ENCODE measurements at places on chromosomes 16 and 17.

DNA sequence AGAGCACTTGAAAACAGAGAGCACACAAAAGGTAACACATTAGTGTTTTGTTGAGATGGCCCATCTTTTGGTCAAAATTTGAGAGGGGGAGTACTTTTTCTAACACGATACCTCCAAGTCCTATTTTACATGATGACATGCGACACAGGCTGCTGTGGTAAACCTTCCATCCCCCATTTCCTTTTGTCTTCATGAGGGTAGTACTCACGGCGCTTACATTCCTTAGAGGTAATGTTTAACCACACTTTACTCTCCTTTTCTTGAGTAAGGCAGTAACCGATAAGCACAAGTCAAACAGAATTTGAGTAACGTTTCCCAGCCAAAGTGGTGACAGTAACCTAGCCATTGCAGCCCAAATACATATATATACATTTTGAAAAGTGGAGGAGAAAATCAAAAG, 35.8 kb upstream of the PITPNM3 start:
- peak; percentile 28 for DNase-seq

DNA sequence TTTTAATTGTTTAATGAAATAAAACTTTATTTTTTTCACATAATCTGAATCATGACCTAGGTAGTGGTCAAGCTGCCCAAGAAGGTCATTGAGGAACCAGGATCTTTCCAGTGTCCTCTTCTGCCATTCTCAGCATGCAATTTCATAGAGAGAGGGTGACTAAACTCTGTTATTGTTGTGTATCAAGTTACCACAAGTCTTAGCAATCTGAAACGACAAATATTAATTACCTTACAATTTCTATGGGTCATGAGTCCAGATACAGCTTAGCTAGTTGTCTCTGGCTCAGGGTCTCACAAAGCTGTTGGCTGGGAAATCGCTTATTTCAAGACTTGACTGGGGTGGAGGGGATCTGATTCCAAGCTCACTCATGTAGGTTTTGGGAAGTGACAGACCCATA, 37.6 kb downstream of the FTO start:
- DNase-seq: no peak

- peak; percentile 86 for DNase-seq
Observed at GRCh38 chr17:47850692-47851573, at the start of gene SP6. SP6 (minus strand) TSS chr17:47851163; CDS start chr17:47848429, 2,734 bp downstream.

DNA sequence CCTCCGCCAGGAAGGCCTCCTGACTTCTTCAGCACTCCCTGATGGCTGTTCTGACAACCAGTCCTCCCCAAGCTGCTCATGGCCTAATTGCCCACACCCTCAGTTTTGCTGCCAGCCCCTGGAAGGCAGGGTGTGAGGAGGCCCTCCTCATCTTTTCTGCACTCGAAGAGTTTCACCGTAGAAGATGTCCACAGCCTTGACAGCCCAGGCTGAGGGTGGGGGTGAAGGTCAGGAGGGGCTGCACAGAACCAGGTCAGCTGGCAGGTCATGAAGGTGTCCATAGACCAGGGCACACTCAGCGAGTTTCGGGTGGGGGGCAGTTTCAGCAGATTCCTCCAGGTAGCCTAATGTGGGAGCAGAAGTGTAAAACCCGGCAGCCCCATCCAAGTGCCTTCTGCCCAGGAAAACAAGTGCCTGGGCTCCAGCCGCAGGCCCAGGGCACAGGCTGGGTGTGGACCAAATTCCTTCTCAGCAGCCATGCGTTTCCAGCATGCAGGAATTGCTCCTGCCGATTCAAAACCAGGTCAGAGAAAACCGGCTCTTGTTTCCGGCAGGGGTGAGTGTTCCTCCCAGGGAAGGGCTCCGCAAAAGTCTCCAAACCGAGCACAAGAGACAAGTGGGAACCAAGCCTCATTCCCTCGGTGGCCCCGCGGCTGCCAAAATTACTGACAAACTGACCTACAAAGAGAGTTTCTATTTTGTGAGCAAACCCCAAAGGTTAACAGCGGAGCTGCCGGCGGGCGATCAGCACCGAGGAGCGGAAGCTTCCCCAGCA, 228.8 kb downstream of the C16orf78 start:
- DNase-seq: no peak

DNA sequence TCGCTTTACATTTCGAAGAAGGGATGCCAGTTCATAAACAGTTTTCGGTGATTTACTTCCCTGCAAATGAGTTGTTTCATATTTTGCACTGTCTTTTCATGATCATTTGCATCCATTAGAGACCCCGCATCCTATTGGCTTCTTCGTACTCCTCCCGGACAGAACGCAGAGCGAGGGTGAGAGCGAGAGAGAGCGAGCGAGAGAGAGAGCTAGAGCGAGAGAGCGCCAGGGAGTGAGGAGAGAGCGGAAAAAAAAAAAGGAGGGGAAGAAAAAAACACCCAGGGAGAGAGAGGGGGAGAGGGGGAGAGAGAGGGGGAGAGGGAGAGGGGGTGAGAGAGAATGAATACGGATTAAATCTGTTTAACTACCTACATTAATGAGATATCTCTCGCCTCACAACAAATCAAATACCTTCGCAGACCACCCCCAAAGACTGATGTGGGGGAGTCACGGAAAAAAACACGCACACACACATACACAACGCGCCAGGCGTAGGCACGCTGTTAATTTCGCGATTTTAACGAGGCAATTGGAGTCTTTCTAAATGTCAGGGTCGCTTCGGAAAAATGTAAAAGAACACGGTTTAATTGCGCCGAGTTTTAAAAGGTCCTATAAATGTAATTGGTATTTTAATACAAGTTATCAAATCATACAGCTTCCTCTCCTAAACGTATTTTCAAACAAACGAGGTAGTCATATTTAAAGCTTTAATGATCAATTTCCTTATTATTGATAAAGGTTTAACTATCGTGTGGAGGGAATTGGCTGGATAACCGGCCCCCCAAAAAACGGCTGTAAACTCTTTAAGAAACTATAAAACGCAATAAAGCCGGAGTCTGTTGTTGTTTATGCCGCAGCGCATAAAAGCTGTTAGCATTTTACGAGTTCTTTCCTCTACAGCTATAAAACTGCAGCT, at the start of gene HOXB8:
TSS of gene HOXB8 (minus strand) at position 246 of the 916 bp plus-strand sequence. CDS start 588 bp downstream, outside the sequence.
- DNase-seq: no peak

DNA sequence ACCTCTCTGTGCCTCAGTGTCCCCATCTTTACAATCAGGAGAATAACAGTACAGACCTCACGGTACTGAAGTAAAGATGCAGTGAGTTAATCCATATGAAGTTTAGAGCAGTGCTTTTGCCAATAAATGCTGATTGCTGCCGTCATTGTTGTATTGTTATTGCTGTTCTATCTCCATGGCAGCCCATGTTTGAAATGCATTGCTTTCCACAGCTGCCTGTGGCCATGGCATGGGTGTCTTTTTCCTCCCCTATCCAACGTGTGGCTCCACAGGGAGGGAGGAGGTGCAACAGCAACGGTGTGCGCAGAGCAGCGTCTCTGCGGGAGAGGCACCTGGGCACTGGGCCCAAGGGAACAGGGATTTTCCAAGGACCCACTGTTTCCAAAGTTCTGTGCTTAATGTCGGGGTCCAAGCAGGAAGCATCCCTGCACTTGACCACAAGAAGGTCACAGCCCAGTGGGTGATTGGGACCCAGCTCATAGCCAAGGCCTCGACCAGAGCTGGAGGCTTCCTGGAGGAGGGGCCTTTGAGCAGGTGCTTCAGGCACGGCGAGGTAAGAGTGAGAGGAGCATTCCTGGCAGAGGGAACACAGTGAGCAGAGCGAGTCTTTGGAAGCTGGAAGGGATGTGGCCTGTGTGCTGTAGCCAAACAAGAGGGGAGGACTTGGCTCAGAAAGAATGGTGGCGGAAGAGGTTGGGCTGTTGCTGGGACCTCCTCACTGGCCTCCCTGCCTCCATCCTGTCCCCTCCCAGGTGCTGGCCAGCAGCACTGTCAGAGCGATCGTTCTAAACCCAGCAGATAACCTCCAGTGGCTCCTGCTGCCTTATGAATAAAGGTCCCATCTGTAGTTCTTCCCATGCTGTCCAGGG, 3.9 kb downstream of the RAI1 start:
- DNase-seq: no peak

- no peak for DNase-seq
Observed at GRCh38 chr16:1204933-1205332, 20.1 kb downstream of the TPSG1 start.

DNA sequence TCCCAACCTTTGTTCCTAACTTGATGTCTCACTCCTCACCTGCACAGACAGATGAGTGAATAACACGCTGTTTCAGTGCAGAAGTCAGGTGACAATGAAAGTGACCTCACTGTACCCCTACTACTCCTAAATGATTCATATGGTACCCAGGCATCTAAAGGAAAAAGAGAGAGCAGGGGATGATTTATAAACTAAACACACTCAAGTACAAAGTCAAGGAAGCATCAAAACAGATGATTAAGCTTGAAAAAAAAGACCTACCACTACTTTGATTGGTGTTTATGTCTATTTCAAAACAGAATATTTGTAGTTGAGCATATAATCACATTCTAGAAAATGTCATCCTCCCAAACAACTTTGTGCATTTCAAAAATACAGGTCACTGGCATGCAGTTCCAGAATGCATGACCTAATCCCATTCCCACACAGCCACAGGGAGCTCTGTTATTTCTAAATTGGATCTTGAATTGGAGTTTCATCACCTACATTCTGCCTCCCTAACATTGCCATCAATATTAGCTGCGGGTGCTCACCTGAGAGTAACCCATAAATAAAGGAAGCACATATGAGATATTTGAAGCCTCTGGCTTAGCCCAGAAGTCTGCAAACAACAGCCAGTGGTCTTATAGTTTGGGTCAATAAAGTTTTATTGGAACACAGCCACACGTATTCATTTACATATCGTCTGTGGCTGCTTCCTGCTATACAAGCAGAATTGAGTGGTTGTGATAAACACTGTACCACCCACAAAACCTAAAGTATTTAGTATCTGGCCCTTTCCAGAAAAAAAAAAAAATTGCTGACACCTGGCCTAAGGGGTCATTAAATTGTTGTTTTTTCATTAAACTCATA, 14.0 kb downstream of the HS3ST3A1 start:
- no peak for DNase-seq

DNA sequence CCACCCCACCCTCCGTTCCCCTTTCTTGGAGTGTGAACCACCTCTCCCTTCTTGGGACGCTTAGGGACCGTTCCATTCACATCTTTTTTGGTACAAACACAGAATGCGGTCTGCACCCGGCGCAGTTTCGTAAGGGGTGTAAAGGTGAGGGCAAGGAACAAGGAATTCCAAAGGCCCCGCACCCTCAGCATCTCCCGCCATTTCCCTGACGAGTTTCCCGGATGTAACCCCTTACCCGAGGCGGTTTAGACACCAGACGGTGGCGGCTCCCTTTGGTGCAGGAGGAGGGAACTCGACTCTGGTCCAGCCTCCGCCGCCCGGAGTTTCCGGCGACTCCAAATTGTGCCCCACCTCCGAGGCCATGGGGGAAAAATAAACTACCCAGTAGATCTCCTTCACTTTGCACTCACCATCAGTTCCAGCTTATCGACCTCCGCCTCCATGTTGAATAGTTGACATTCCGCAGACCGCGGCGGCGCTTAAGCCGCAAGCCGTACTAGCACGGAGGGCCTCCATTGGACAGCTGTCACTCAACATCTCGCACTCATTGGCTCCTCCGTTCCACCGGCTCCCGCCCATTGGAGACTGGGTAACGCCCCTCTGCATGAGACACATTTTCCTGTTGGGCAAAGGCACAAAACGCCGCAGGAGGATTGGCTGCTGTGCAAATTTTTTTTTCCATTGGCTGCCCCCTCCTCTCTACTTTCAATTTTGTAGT, at the start of gene SKA2:
TSS of gene SKA2 (minus strand) at position 466 of the 718 bp plus-strand sequence. CDS start at position 443, 23 bp downstream.
- DNase-seq: peak; percentile 80

- no peak for DNase-seq
Observed at GRCh38 chr17:28497931-28498330, 8.2 kb upstream of the FOXN1 start.

GRCh38 chr16:81546781-81547180, 102.2 kb downstream of the CMIP start:
- no peak for DNase-seq

- peak; percentile 2 for DNase-seq
Observed at GRCh38 chr17:71460943-71461342, 659.9 kb upstream of the SOX9 start.

- peak; percentile 59 for DNase-seq
Observed at GRCh38 chr17:60147553-60148223, 2.1 kb upstream of the CA4 start.

- no peak for DNase-seq
Observed at GRCh38 chr16:86150641-86151238, 251.8 kb downstream of the IRF8 start.

DNA sequence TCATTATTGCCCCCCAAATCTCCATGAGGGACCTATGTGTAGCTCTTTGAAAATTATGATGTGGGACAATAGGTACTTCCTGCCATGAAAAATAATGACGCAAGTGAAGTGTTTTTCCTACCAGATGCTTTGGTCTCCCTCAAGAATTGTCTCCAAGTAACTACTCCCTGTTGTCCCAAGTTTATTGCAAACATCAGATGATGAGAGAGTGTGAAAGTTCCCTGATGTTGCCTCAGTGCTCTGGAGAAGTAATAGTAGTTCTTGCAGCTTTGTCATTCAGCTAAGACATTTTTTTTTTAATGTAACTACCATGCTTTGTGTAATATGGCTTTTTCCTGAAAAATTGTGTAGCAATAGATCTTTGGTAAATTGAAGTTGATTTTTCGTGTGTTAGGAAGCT, 20.1 kb downstream of the LPCAT2 start:
- DNase-seq: no peak

DNA sequence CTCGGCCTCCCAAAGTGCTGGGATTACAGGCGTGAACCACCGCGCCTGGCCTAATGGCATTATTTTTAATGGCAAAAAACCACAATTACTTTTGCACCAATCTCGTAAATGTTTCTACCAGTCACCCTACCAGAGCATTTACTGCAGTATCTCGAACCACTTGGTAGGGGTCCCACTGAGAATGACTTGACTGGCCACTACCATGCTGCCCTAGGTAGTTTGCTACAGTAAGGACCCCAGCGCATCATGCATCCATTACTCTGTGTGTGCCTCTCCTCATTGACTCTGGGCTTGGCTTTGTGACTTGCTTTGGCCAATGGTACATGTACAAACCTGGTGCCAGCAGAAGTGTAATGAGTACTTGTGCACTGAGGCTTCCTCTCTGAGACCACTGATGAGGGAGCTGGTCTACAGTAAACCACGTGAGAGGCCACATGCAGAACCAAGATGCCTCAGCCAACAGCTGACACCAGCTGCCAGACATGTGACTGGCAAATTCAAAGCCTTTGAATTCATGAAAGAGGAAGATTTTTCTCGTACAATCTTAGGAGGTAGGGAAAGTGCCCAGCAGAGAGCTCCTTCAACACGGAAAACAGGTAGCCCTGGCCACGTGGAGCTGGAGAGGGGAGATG, 421.7 kb upstream of the C16orf82 start:
- DNase-seq: no peak

- no peak for DNase-seq
Observed at GRCh38 chr16:2595393-2596205, 57.8 kb downstream of the PDPK1 start.

GRCh38 chr17:9273428-9274391, 252.4 kb downstream of the NTN1 start:
- no peak for DNase-seq

DNA sequence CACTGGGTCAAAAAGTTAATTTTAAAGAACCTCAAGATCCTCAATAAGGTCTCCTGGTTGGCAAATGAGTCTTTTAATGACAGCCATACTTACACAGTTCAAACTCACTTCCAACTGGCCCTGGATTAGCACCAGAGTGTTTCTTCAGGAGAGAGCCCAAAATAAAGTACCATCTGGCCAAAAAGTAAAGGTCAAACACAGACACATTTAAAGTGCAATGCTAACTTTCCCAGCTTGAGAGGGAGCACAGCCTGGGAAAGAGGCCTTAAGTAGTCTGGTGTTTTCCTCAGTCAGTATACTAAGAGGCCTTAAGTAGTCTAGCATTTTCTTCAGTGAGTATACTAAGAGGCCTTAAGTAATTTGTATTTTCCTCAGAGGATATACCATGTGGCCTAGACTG, 46.6 kb upstream of the ERN1 start:
- DNase-seq: no peak
